ENCODE measurements at places on chromosomes 13 and 19.

DNA sequence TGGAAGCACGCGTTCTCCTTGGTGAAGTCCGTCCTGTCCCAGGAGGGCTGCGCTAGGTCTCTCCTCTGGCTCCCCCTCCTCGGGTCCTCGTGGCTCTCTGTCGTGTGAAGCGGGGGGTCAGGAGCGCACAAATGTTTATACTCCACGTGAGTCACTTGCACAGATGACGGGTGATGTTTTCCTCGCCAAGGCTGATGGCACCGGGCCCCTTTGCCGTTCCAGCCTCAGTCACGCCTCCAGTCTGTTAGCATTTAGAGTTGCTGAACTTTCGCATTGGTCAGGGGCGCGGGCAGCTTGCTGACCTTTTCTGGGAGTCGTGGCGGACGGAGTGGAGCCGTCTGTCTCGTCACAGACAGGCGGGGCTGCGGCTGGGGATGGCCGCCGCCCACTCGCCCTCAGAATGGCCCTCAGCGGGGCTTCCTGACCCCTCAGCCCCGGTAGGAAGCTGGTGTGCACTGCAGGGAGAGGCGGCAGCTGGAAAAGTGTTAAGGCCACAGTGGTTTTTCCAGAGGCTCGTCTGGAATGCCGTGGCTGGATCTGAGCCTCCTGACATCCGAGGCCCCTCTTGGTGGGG is 13.7 kb downstream of the KLHL26 start:
- peak; percentile 80 for DNase-seq

DNA sequence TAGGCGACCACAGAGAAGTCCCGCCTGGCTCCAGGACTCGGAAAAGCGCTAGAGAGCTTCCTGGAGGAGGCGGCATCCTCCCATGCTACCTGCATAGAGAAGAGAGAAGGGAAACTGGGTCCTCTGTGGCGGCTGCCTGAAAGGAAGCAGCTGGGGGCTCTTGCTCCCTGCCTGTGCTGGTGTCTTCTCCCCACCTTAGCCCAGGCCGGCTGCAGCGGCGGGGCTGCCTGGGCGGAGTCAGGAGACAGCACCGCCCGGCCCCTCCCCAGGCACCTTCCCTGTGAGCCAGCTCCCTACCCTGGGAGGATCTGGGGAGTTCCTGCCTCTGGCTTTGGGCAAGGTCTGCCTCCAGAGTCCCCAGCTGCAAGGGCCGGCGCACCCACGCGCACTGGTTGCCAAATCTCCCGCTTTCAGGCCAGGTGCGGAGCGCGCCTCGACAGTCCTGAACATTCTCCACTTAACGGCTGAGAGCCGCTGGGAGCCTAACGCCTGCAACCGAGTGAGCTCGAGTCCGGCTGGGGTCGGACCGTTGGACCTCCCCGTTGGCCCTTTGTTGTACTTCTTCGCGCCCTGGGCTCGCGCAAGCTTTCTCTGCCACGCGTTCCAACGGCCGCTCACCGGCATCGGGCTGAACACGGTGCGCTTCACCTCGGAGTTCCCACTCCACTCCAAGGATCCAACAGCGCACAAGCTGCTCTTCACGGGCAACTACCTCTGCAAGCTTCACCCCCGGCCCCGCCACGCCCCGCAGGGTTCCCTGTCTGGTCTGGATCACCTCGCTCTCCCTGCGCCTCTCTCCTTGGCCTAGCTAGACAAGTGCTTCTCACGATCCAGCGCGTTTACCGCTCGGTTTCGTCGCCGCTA is 21.8 kb upstream of the ZNF30 start:
- no peak for DNase-seq

DNA sequence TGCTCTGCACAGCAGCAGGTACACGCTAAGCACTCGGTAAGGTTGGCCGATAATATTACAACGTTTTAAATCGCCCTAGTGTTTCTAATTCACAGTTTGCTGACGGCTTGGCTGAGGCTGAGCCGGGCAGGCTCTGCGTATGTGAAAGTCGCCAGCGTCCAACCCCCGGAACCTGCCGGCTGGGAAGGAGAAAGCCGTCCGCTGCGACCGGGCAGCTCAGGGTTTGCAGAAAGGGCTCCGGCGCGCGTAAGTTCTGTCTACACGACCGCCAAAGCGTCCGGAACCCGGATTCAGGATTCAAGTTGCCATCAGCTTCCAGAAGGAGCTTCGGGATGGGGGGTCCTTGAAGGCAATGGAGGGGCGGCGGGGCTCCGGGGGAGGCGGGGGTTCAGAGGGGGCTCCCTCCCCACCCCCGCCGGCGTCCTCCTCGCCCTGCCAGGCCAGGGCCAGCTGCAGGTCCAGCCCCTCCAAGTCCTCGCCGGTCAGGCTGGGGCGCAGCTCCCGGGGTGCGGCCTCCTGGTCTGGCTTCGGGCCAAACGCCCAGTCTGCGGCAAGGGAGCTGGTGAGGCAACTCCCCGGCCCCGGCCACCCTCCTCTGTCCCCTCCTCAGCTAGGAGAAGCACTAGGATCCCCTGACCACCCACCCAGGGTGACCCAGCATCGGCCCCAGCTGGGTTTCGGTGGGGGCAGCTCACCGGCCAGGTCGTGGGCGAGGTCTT is 575 bp downstream of the SMIM44 start:
- DNase-seq, result no peak

DNA sequence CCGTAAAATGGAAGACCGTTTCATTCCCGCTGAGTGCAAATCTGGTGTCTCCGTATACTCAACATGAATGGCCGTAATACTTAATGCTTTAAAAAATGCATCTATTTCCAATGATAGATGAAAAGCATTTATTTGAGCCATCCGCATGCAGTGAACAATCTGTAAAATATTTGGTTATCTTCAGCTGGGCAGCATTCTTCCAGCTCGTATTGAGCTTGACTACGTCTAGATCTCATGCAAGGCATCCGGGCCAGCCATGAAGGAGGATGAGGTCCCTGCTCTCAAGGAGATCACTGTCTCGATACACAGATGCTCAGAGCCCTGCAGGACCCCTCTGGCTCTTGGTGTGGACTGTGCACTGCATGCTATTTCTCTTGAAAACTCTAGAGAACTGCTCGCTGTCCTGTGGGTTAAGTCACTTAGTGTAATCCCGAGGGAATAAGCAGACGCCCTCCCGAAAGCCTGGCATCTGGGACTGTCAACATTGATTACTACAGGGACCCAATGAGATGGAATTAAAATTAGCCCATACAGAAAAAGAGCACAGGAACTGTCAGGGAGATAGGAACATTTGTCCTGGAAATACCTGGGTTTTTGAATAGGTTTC is 112.4 kb upstream of the RNF113B start:
- no peak for DNase-seq

DNA sequence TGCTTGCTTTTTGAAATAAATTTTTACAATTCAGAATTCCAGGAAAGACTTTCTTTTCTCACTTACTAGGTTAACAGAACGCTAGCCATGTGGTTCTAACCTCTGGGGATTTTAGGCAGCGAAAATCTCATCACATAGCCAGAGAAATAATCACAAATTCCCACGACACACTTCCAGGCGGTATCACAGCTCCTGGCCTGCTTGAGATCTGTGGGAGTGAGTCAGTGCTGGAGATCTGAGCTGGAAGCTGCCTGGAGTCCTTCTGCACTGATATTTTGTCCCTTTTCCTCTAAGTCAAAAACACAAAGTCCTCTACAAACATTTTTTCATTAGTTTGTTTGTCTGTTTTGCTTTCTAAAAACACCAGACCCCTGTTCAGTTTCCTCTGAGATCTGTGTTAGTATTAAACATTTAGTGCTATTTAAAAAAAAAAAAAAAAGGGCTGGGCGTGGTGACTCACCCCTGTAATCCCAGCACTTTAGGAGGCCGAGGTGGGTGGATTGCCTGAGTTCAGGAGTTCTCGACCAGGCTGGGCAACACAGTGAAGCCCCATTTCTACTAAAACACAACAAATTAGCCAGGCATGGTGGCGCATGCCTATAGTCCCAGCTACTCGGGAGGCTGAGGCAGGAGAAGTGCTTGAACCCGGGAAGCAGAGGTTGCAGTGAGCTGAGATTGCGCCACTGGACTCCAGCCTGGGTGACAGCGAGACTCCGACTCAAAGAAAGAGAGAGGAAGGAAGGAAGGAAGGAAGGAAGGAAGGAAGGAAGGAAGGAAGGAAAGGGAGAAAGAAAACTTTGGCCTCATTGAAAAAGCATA is 12.2 kb upstream of the UBE2L5 start:
- peak; percentile 77 for DNase-seq

DNA sequence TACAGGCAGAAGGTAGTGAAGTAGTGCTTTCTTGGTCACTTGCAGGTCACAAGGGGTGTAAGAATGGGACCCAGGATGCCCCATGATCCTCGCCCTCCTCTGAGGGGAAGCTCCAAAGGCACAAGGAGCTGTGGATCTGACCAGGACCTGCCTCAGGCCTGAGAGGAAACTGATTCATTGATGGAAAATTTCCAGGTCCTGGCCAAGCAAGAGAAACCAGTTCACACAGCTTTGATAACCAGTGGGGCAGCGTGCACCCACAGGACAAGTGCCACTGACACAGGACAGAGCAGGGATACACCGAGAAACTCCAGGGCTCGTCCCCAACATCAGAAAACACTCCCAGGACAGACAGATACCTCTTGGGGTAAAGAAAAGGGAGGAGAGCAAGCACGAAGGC is 177.1 kb downstream of the RBM26 start:
- peak; percentile 30 for DNase-seq

DNA sequence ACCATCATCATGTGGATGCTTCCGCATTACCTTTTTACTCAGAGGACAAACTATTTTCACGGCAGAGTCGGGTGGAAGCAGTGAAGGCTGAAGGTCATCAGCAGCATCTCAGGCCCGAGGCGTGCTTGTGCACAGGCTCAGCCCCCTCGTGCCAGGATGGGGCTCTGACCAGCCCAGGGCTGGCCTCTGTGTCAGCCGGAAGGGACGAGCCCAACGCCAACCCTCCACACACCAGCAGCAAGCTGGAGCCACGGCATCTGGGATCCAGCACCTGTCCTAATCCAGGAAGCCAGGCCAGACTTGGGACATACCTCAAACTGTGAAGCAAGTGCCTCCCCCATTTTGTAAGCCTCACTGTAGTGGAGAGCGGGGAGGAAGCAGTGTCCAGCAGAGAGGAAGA is 11.1 kb downstream of the MICOS13 start:
- no peak for DNase-seq

DNA sequence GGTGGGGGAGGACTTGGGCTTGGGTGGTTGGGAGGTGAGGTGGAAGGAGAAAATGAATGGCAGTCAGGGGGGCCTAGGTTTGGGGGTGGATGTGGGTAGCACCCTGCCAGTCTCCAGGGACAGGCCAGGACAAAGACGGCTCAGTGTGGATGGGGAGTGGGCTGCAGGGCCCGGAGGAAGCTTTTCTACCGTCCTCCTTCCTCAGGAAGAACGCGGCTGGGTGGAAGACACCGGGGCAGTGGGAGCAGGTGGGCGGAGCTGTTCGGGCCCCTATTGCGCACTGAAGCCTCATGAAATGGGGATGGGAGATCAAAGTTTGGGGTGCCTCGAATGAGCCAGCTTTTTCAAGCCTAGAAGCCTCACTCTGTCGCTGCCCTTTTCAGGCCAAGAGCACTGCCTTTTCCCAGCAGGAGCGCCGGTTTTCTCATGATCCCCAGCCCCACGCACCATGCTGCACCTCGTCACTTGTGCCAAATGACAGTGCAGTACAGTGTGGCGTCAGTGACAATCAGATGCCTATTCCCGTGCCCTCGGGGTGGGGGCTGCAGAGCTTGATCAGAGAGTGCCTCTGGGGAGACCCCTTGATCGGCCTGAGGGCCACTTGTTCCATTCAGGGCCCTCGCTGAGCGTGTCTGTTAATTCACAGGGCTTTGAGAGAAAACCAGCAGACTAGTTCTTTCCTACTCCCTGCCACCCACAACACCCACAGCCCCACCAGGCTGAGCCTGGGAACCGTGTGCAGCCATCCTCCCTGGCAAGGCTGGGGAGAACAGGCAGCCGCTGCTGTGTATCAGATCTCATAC is 1.5 kb downstream of the CALM3 start:
- DNase-seq, result no peak

GRCh38 chr19:28388988-28389387 is 824.0 kb downstream of the UQCRFS1 start:
- DNase-seq, result no peak

DNA sequence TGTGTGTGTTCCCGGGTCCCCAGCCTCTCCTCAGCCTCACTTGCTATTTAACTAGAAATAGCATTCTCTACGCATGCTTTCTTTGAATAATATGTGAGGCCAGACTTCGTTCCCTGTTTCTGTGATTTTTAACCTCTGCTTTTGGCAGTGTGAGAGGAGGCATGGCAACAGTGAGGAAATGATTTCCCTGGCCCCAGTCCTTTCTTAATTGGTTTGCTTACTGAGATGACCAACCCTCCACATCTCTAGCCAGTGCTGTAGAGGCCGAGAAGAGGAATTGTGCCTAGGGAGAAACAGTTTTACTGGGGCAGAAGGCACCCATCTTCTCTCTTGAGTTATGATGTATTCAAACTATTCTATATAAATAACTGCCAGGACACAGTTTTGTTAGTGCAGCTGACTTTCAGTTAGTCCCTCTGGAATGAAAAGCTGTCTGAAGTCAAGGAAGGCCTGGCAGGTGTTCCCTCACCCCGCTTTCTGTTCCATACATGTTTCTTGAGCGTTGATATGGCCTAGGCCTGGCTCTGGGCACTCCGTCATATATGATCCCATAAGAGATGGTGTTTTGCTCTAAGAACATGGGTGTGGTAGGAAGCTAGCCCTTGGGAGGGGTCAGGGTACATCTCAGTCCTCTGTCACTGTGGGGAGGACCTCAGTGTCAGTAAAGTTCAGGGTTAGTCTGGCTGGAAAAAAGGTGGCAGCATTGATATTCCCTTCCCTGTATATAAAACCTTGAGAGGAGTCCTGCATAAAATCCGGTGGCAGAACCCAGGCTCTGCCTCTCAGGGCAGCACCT is 73.7 kb upstream of the NPAS1 start:
- no peak for DNase-seq

DNA sequence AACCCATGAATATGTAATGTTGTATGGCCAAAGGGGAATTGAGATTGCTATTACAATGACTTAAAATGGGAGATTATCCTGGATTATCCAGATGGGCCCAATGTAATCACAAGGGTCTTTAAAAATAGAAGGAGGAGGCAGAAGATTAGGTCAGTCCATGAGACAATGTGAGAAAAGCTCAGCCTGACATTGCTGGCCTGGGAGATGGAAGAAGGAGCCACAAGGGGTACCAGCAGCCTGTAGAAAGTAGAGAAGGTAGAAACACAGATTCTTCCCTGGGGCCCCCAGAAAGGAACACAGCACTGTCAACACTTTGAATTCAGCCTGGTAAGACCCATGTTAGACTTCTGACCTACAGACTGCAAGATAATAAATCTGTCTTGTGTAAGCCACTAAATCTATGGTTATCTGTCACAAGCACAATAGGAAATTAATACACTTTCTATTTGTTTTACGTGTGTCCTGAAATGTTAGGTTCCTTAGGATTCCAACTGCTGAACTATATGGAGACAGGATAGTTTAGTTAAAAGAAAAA is 132.9 kb upstream of the SERP2 start:
- DNase-seq, result no peak

GRCh38 chr13:109160887-109161669 is 531.7 kb downstream of the MYO16 start:
- peak; percentile 9 for DNase-seq

DNA sequence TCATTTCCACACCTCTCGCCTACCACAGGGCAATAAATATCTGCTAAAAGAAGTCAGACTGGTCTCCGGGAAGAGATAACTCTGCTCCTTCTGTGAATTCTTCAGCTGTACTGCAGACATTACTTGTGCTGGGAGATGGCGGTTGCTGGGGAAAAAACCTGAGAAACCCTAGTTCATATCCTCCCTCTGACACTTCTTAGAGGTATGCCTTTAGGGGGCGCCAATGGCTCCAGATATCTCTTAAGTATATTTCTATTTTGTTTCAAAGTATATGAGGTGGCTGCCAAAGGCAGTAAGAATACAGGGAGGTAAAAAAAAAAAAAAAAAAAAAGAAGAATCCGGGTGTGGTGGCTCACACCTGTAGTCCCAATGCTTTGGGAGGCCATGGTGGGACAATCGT is 175.2 kb downstream of the PAN3 start:
- DNase-seq, result peak; percentile 59

- no peak for DNase-seq
Observed at GRCh38 chr13:33479105-33479504, 193.6 kb upstream of the STARD13 start.
